ENCODE measurements at places on chromosomes 7 and 10.

GRCh38 chr7:156499247-156499881, 141.2 kb upstream of the RNF32 start:
- no peak for DNase-seq

GRCh38 chr10:92574548-92575261, 812 bp upstream of the IDE start:
- DNase-seq = peak; percentile 83

- no peak for DNase-seq
These were observed 131.2 kb downstream of the HDAC9 start for GRCh38 chr7:18626717-18627116.

DNA sequence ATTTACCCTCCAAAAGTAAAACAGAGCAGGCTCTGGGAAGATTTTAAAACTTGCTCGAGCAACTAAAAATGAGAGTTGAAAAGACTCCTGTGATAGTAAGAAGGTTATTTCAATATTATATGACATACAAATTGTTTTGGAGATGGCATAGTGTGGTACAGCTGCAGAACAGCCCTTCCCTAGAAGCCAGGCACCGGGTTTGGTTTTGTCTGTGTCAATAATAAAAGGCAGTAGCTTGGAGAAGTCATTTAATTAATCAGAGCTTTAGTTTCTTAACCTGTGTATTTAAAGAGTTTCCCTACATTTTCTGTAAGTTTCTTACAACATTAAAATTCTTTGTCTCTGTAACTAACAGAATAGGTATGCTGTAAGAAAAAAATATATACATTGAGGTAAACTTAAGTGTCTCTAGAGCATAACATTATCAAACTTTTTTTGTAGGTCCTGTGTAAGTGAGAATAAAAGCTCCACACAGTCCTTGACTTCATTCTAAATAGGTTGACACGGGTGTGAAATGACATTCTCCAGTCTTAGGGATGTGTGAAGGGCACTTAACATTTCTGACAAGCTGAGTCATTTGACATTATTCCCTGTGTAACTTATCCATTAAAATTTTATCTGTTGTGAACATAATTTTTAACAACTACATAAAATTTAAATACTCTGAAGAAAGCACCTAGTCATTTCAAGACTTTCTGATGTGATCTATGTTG, 425.0 kb upstream of the ETV1 start:
- no peak for DNase-seq

GRCh38 chr10:33719005-33719703, 384.7 kb upstream of the NRP1 start:
- no peak for DNase-seq

DNA sequence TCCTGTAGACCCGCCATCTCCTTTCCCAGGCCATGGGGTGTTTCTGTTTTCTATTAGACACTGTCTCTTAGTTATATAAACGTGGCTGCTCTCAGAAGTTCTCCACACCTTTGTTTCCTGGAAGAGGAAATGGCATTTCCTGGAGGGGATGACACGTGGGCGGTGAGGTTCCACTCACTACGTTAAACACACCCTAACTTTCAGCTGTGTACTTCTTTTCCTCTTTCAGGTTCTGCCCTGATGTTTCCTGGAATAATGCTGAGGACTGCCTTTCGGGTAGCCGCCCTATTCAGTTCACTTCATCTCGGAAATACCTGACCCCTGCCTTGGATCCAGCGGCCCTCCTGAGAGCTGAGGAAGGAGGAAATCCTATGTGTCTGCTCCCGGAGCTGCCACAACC, 3.4 kb upstream of the PRKCQ start:
- no peak for DNase-seq

DNA sequence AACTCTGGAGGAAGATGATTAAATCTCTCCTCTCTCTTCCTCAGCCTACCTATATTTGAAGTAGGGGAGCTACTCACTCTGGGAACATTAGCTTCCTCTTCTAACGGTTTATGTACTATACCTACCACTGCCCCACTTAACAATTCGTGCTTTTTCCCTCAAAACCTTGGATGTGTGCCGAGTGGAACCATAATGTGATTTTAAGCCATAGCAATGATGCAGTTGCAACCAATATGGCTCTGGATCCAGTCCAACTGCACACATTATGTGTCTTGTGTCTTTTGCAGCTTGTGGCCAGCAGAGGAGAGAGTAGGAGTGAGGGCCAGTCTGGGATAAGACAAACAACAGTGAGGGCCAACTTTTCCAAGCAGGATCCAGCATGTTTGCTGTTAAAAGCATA, 170.7 kb downstream of the GATA3 start:
- no peak for DNase-seq

DNA sequence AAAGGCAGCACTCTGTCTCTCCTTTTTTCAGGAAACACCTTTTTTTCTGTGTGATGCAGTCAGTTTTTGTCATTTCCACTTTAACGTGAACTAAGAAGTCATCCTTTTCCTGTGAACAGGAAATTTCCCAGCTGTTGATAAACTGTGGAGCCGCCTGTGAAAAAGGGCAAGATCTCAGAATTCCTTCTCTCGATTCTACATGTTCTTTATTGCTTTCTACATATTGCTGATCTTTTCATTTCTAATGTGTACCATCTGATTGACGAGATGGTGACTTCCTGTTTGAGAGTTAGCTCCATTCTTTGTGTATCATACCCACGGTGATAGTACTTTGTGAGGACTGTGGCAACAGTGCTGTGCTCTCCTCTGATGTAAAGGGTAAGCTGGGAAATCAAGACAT, 50.4 kb downstream of the ADD3 start:
- no peak for DNase-seq

- DNase-seq = no peak
These were observed 95.7 kb downstream of the GNAI1 start for GRCh38 chr7:80230327-80230726.
